ENCODE measurements at places on chromosomes 11 and 22.

DNA sequence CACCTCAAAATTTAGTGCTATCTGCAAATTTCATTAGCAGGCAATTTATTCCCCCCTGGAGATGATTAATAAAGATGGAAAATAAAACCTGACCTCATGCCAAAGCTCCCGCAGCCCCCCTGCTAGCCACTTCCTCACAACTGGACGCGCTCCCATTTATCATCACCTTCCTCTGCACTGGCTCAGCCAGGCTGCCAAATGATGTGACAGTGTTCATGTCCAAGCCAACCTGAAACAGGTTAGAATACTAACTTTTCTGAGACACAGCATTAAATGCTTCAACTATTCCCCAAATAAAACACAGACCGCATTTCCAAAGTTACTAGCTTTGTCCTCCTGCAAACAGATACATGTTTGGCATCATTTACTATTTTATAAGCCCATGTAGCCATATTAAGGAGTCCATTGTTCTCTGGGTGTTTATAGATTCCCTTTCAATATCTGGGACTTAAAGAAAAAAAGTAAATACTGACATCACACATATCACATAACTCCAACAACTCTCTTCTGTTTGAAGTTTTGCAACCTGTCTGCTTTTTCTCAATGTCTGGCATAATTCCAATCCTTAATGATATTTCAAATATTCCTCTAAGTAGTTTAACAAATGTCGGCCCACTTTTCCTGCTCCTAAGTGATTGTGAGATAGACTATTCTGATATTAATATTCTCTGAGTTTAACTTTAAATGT lies 829.7 kb upstream of the FAT3 start:
- DNase-seq: no peak

DNA sequence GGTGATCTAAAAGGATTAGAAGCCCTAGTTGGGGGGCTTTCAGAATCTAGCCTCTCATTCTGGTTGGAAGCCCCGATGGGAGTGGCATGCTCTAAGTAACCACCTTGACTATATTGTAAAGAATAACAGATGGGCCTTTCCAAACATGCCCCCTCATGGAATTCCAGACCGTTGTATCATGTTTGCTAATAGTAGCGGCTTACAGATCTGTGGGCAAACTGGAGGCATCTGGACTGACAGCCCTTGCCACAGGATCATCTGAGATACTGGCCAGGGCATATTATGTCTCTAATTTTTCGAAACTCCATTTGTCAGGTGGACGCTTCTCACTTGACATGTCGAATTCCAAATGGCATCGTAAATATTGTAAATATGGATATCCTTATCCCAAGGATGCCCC lies 10.5 kb downstream of the APIP start:
- DNase-seq: no peak

- DNase-seq: no peak
These were observed 481.2 kb upstream of the ARHGAP42 start for GRCh38 chr11:100205926-100206325.

DNA sequence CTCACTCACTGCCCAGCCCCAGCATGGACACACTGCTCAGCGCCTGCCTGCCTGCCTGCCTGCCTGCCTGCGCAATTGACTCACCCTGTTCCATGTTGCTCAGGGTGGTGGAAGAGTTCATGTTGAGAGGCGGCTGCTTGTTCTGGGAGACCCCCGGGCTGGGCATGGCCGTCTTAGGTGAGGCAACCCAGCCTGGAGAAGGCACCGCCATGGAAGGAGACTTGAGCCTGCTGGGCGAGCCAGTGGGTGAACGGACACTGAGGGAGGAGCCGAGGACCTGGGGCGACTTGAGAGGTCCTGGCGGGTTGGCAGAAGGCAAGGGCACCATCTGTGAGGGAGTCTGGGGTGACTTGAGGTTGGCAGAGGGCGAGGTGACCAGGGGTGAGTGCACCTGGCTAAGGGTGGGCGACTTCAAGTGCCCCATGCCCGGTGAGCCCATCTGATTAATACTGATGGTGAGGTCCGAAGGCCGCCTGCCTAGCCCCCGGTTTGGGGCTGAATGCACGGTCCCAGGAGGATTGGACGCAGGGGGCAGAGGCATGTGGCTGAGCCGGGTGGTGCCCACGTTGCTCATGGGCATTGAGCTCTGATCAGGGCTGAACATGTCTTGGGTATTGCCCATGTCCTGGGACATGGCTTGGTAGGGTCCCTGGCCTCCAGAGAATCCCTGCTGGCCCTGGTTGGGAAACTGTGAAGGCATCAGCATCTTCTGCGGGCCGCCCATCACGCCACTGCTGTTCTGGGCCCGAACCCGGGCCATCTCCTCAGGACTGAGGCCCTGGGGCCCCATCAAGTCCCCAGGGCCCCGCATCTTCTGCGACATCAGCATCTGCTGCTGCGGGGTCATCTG lies 17.1 kb downstream of the CXCR5 start:
- no peak for DNase-seq

DNA sequence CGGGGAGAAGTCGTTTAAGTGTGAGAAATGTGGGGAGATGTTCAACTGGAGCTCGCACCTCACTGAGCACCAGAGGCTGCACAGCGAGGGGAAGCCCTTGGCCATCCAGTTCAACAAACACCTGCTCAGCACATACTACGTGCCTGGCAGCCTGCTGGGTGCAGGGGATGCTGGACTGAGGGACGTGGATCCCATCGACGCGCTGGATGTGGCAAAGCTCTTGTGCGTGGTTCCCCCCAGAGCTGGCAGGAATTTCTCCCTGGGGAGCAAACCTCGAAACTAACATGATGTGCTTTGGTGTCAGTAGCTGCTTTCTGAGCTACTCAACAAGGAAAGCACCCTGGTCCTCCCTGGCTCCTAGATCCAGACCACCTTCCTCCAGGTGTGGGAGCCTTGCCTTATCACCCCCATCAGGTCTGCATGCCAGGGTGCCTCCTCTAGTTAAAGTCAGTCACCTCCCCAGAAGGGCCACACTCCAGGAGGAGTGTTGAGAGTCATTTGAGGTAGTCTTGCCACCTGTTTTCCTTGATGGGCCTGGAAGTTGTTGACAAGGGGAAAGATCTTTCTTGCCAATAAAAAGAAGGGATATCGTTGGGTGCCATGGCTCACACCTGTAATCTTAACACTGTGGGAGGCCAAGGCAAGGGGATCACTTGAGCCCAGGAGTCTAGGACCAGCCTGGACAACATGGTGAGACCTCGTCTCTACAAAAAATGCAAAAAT lies 12.9 kb downstream of the ZNF74 start:
- DNase-seq: no peak

DNA sequence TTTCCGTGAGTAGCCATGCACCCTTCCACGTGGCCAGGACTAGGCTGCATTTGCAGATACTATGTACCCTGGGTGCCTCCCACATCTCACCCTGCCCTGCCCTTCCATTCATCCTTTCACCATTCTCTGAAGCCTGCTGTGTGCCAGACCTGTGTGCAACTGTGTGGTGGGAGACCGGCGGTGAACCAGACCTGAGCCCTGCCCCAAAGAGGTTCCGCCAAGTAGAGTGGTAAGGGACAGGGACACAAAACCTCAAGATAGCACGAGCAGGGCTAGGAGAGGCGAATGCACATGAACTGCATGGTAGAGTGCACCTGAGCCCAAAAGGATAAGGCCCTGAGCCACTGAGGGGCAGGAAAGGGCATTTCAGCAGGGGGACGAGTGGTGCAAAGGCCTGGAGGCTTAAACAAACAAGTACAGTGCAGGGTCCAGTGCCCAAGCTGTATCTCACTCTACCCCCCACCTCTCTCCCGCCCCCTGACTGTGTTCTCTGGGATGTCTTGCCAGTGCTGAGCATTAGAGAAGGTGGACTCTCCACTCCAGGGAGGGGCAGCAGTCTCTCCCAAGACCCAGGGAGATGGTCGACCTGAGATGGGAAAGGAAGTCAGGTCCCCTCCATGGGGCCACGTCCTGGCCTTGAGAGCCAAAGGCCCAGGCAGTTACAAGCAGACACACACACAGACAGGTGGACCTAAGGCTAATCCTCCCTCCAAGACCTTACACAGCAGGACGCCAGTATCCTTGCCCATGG lies 14.1 kb upstream of the ARAP1 start:
- DNase-seq: no peak

- no peak for DNase-seq
These were observed 188.2 kb downstream of the METTL15 start for GRCh38 chr11:28296426-28296825.

- peak; percentile 45 for DNase-seq
These were observed 81.9 kb downstream of the UVRAG start for GRCh38 chr11:75896843-75897419.

- no peak for DNase-seq
These were observed 405.7 kb downstream of the AASDHPPT start for GRCh38 chr11:106482917-106483785.

DNA sequence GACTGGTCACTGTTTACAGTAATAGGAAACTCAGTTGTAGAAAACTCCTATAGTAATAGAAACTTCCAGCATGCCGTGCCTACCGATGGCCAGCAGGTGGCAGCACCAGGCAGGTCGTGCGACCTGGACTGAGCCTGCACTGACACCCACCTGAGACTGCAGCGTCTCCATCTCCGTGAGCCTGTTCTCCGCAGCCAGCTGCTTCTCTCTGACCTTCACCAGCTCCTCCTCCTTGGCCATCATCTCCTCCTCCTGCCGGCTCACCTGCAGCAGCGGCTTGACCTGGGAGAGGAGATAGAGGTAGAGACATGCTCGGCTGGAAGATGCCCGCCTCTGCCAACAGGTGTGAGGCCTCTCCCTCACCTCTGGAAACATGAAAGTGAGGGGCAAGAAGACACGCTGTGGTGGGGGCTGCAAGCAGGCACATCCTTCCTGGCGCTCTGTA lies 48.5 kb downstream of the APOL1 start:
- DNase-seq: peak; percentile 84

DNA sequence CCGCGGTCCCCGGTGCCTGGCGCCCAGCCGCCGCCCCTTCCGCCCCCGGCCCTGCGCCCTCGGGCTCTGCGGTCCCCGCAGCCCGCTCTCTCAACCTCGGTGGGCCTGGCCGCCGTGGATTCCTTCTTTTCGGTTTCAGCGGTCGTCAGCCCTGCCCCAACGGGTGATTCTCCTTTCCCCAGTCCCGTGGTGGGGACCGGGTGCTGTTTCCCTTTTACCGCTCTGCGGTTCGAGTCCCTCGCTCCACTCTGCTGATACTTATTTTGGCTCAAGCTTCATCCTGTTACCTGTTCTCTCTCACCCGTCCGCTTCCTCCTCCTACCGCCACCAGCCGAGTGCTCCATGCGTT lies 494 bp downstream of the ZDHHC5 start:
- DNase-seq: peak; percentile 57

GRCh38 chr22:46857142-46857884 lies 94.9 kb downstream of the TBC1D22A start:
- DNase-seq: no peak

DNA sequence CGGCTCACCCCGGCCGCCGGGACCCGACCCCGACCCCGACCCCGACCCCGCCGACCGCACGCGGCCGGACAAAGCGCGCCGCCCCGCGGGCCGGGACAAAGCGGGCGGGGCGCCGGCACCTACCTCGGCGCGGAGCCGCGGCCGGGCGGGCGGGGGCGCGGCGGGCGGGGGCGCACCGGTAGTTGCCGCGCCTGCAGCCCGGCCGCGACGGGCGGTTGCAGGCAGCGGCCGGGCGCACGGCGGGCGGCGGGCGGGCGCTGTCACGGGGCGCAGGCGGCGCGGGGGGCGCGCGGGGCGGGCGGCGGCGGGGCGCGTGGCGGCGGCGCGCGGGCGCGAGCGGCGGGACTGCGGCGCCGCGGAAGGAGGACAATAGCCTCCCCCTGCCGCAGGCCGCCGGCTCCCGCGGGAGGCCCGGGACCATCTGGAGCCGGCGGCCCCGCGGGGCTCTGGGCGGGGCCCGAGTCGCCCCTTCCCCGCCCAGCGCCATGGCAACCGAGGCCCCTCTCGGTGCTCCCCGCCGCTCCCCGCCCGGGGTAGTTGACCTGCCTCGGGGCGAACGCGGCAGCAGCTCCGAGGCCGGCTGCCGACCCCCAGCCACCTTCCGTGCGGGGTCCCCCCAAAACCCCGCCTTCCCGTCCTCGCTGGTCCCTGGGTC lies 851 bp downstream of the SPTBN2 start:
- no peak for DNase-seq

DNA sequence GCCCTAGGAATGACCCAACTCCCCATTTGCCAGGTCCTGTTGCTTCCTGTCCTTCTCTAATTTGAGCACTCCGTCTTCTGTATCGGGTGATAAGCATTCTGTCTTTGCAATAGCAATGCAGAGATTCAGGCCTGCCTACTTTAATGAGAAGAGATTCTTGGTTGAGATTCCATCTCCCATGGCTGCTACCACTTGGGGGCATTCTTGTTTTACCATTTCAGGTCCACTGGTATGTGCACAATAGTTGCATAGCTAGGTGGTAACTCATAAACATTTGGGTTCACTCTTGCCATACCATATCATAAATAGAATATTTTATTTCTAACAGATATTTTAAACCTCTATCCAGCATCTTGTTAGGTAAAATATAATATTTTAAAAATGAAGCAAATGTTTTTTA lies 34.4 kb upstream of the CALCB start:
- DNase-seq: no peak

- DNase-seq: no peak
These were observed 9.7 kb downstream of the OR5AN1 start for GRCh38 chr11:59368238-59369022.

DNA sequence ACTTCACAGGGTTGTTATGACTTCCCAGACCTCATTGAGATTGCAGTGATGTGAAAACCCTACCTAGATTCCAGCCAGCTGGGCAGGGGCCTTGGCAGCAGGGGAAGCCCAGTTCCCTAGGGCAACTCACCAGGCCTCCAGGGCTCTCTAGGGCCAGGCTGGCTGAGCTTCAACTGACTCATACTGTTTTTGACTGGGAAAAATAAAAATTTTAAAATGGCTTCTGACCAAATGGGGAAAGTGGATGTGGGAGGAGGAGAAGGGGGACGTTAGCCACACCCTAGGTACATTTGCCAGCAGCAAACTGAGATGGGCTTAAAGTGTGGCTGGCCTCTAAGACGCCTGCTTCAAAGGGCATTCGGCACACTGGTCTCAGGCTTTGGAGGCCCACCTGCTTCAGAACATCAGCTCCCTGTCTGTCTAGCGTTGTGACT lies 39.0 kb downstream of the BMAL1 start:
- no peak for DNase-seq

DNA sequence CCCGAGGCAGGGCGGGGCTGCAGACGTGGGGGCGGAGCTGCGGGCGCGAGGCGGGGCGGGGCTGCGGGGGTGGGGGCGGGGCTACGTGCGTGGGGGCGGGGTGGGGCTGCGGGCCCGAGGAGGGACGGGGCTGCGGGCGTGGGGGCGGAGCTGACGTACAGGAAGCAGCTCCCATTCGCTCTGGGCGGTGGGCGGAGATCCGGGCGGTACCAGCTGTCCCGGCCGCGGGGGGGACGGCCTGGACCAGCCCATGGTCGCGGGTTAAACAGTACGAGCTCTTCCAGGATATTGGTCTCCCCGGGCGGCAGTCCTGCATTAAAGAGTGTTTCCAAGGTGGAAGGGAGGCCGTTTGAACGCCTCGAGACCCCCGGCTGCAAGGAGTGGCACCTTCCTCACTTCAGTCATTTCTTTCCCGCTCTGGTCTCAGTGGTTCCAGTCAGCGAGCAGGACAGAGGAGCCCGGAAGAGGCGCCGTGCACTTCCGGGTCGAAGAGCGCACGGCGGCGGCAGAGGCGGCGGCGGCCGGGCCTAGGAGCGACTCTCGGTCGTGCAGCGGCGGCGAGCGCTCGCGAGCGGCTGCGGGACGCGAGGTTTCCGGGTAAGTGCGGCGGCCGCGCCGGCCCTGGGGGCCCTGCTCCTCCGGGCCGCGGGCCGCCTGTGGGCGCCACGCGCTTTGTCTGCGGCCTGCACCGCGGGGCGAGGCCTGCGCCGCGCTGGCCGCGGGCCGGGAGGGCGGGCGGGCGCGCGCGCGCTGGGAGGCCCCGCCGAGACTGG lies at the start of gene PHRF1:
TSS of gene PHRF1 (plus strand) at position 475 of the 773 bp plus-strand sequence. CDS start 5,043 bp downstream, outside the sequence.
- peak; percentile 96 for DNase-seq

- DNase-seq: no peak
These were observed 688 bp upstream of the LRRC74B start for GRCh38 chr22:21044931-21045584.

GRCh38 chr11:59069087-59069486 lies 17.0 kb upstream of the GLYATL1B start:
- no peak for DNase-seq
